ENCODE measurements at places on chromosomes 13 and 19.

GRCh38 chr13:99553033-99553432, 51.8 kb downstream of the TM9SF2 start:
- no peak for DNase-seq

DNA sequence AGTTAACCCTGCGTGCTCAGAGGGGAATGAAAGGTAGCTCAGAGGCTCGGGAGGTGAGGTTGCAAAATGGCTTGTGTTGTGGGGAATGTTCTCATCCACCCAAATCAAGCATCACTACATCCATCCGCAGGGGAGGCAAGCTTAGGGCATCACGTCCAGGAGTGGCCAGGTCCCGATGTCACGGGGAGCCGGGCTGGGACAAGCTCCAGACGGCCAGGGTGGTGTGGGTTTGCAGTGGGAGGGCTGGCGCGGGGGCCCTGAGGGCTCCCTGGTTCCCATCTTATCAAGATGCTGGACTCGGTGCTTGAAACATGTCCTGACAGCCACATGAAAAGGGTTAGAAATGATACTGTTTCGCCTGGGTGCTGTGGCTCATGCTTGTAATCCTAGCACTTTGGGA, 25.8 kb downstream of the EPN1 start:
- no peak for DNase-seq

DNA sequence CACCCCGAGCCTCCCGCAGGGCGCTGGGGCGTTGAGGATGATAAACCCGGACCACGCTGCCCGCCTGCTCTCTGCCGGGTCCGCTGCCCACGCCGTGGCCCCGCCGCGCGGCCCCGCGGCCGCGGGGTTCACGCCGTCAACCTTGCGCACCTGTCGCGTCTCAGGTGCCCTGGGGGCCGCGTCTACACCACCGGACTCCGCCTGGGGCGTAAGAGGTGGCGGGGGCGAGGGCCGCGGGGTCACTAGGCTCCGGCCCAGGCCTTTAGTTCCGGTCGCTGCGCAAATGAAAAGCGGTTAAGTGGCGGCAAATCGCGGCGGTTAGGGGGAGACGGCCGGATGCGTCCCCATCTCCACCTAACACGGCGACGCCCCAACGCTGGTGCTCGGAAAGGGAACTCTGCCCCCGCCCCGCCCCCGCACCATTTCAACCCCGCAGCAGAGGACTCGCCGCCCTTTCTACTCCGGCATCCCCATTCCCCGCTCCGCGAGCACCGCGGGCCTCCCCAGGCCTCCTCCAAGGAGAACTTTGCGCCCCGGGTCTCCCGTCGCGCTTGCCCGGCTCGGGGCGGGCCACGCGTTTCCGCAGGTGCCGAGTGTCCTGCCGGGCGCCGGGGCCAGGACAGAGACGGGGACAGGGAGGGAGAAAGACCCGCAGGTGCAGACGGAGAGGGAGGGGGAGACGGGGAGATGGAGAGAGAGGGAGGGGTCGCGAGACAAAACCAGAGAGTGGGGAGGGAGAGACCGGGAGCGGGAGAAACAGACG, 4.3 kb downstream of the ONECUT3 start:
- no peak for DNase-seq

DNA sequence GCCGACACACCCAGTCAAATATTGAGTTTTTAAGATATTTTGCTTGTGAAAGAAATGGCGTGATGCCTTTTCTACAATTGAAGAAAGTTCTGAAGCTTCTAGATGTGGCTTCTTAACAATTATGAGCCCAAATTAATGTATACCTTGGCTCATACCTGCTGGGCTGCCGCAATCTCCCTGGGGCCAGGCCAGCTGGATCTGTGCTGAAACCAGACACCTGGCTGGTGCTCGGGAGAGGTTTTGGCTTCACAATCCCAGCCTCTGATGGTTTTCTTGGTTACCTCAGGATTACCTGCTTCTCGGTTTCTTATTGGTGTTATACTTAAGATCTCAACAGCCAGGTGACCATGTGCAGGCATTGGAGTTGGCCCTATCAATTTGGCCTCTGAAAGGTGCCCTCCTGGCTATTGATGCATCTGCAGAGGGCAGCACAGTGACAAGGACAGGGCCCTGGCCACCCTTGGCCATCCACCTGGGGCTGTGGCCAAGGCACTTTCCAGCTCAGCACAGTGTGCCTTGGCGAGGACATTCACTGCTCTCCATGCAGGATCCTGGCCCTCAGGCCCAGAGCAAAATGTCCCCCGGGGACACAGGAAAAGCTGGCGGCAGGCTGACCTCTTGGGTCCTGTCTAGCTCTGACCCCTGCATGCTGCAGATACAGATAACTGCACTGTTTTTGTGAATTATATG, 305.0 kb downstream of the ZNF536 start:
- no peak for DNase-seq

GRCh38 chr19:23554548-23554947, 132.5 kb downstream of the ZNF675 start:
- DNase-seq: no peak

- peak; percentile 49 for DNase-seq
Observed at GRCh38 chr13:76600081-76600480, 286.1 kb downstream of the KCTD12 start.

- no peak for DNase-seq
Observed at GRCh38 chr13:78121001-78121400, 202.4 kb upstream of the EDNRB start.

DNA sequence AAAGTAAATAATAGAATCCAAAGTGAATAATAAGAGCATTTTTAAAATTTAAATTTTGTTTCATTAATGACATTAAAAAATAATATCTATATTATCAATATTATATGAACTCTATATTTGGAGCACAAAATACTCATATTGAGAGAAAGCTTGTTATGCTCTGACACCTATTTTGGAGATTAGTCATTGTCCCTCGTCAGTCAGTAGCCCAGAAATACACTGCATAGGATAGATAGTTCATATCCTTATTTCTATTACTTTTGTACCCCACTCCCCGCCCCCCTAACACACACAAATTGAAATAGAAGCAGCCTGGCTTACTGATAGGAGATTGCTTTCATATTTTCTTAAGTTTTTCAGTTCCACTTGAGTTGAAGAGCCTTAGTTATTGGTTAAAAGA, 652.8 kb downstream of the PCDH9 start:
- no peak for DNase-seq

DNA sequence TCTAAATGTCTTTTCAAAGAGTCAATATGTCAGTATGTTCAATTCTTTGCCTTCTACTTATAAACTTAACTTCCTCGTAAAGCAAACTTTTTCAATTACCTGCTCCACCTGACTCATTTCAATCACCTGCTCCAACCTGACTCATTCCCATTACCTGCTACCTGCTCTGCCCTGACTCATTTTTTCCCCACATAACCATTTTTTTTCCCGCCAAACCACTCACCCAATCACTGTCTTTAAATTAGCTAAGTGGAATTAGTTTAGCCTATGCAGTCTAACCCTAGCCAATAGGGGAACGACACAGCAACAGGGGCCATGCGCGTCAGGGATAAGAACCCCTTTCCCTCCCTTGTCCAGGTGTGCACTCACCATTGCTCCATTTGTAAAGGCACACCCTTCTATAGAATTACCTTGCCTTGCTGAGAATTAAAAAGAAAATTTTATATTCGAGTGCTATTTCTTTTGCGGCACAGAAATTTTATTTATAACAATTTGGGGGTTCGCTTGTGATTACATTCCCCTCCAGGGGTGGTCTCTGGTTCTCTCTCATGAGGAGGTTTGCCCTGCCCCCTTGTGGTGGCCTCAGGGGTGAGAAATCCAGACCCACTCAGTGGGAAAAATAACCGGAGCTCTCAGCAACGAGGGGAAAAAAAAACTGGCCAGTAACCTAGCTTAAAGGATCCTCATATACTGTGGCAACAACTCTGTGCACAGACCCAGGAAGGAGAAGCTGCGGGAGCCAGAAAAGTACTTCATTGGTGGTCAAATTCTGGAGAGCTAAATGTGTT, 193.1 kb downstream of the ZNF486 start:
- no peak for DNase-seq

- no peak for DNase-seq
Observed at GRCh38 chr19:11111117-11111770, 22.0 kb downstream of the LDLR start.

- DNase-seq: peak; percentile 65
Observed at GRCh38 chr13:59906413-59907049, 257.2 kb downstream of the DIAPH3 start.

DNA sequence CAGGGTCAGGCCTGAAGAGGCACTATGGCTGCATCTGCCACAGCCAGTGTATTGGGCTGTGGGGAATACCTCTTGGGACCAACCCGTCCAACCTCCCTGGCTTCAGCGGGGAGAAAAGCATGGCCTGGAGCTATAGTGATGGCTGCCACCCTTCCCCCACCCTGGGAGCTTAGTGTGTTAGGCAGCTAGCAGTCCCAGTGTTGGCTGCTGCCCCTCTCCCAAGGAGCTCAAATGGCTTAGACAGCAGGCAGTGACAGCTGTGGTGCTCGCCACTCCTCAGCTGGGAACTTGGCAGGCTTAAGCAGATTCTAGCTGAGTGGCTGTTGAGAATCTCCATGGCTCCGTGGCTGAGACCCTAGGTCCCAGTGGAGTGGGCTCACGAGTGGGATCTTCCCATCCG, 19.7 kb downstream of the ACOD1 start:
- DNase-seq: no peak

DNA sequence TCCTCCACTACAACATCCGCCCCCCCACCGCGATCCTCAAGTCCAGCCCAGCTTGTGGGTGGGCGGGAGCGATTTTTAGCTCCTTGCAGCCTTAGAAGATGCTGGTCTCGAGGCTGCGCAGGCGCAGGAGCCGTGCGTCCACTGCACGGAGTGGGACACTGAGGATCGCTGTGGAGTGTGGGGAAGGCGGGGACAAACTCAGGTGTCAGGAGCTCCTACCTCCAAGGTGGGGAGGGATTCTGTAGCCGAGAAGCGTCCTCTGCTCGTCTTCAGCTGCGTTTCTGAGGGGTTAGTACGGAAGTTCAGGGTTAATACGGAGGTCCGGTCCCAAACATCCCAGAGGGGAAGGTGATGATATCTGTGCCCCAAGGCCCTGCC, at the start of gene RTBDN:
Gene RTBDN, minus strand, starts transcription at position 14 of the 378 bp plus-strand sequence. CDS start 4,600 bp downstream, outside the sequence.
- DNase-seq: no peak

GRCh38 chr13:104411141-104411765, 1345.0 kb upstream of the SLC10A2 start:
- no peak for DNase-seq

GRCh38 chr13:29125191-29125933, 305.2 kb downstream of the MTUS2 start:
- DNase-seq: no peak

DNA sequence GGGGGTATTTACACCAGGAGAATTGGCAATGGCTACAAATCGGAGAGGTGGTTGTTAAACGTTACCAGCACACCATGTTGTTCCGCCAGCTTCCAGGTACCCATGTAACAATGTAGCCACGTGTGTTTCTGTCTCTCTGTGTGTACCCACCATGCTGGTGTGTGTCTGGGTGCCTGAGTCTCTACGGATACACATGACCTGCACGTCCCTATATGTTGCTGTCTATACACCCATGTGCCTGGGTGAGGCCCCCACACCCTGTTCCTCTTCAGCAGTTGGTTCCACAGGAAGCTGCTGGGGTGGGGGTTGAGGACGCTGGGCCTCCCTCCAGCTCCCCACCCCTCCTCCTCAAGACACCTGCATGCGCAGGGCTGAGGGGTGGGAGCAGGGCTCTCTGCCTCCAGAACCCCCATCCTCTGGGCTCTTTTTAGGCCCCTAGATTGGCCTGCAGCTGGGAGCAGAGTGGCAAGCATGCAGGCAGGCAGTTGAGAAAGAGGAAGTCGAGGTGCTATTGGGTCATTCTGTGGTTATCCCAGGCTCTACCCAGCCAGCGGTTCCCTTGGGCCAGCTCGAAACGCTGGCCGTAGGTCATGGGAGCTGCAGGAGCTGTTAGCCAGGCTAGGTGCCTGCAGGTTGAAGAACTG, at the start of gene ARHGEF18:
Gene ARHGEF18, plus strand, starts transcription at position 351 of the 644 bp plus-strand sequence. CDS start 13,954 bp downstream, outside the sequence.
- no peak for DNase-seq

DNA sequence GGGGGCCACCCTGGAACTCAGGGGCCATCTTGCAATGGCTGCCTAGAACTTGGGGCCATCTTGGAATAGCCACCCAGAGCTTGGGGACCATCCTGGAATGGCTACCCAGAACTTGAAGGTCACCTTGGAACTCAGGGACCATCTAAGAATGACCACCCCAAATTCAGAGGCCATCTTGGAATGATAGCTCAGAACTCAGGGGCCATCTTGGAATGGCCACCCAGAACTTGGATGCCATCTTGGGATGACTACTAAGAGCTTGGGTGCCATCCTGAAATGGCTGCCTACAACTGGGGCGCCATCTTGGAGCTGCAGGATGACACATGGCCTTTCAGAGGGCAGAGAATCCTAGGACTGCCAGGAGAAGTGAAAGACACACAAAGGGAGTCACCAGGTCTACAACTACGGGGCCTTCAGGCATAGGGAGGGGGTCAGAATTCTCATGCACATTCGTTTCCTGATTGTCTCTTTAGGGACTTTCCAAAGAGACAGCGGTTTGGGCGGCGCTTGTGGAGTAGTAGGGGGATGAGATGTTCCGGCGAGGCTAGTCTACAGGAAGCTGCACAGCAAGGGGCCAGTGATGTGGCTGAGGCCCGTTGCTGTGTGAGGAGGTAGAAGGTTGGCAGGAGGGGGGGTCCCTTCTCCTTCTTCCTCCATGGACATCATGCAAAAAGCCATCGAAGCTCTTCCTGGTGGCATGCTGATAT, 125.0 kb downstream of the IER2 start:
- DNase-seq: no peak

- DNase-seq: no peak
Observed at GRCh38 chr19:49957262-49957915, 3.6 kb downstream of the SIGLEC11 start.

GRCh38 chr19:29191005-29191404, 21.9 kb downstream of the UQCRFS1 start:
- no peak for DNase-seq

GRCh38 chr13:38868870-38869269, 121.8 kb downstream of the STOML3 start:
- DNase-seq: no peak

- DNase-seq: no peak
Observed at GRCh38 chr19:31283701-31284100, 65.5 kb downstream of the TSHZ3 start.

DNA sequence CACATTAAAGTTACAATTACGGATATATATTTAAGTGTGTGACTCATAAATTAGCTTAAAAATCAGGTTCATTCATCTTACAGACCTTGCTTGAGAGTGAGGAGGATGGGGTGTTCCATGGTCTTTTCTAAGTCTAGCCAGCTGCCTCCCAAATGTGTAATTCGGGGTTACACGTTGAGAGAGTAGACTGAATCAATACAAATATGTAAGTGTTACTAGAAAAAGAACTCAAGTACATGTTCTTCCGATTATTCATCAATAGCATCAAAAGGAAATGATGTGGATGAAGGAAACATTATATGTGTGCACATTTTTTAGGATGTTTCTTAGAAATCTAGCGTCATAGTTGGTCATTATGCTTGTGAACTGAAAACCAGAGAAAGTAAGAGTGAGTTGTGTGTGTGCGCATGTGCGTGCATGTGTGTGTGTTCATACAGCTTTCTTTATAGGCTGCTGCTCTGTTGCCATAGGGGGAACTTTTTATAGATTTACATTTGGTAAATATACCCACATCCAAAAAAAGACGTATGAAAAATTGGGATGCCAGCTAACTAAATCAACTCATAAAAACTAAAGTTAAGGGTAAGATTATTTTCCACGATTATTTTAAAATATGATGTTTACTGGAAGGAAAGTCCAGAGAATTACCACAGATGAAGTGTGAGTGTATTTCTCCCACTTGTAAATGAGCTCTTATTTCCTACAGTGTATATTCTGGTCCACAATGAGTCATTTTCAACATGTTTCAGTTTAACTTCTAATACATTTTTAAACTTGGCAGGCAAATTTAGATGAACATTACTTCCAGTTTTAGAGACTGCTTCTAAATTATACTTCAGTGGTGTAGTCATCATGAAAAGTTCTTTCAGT, 82.4 kb downstream of the PIBF1 start:
- peak; percentile 15 for DNase-seq

Measured in cardiac fibroblast (primary cell).